ENCODE measurements at places on chromosomes 3 and 15.

- peak; percentile 13 for DNase-seq
Observed at GRCh38 chr3:52280050-52280461, 1.6 kb upstream of the WDR82 start.

DNA sequence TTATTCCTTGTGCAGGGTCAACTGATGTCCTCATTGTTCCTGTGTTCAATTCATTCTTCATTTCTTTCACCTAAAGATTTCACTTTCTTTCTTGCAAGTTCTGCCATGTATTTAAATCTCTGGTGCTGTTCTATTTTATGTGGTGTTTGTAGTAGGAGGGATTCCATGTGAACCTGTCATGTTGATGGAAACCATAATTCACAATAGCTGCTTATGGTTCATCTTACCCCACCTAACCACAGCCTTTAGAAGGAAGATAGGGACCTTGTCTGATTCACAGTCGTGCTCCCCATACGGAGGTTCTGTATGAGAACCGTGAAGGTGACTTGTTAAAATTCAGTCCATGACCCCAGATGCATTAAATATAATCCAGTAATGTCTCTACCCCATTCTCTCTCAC is 21.9 kb downstream of the SLCO2A1 start:
- no peak for DNase-seq

- no peak for DNase-seq
Observed at GRCh38 chr3:17137321-17137826, 252.6 kb downstream of the PLCL2 start.

DNA sequence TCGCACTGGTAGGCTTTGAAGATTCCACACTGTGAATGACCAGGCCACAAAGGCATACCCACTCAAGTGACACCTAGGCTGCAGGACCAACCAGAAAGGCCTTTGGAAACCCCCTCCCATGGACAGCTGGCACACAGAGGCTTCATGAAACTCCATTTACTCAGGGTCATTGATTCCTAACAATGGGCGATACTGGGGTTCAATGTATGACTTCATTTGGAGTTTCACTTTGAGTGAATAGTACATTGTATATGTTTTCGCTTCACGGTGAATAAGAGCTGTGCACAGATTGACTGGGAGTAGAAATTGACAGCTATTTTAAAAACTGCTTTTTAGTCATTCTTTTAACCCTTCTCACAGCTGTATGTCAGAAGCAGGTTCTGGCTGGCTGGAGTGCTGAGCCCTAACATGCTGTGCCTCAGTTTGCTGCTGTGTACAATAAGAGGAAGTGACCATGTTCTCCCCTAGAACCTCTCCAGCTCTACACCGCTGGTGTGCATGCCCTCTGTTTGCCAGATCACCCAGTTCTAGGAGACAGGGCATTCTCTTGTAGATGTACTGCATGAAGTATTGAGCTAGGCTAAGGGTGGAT is 15.4 kb upstream of the CX3CR1 start:
- no peak for DNase-seq

- no peak for DNase-seq
Observed at GRCh38 chr3:164233951-164234350, 844.3 kb downstream of the SI start.

Data from NCI-H2081 (cell line).